Activated B cell treated with CpG ODN at 0.5 μM for 24 hours (primary cell): ENCODE measurements at places on chromosomes 6 and 20.

- DNase-seq = no peak
These were observed 10.9 kb upstream of the GCM1 start for GRCh38 chr6:53159558-53159957.

GRCh38 chr6:105170059-105170458 lies 9.8 kb downstream of the POPDC3 start:
- no peak for DNase-seq

- no peak for DNase-seq
These were observed 107.8 kb upstream of the ESR1 start for GRCh38 chr6:151699719-151700118.

DNA sequence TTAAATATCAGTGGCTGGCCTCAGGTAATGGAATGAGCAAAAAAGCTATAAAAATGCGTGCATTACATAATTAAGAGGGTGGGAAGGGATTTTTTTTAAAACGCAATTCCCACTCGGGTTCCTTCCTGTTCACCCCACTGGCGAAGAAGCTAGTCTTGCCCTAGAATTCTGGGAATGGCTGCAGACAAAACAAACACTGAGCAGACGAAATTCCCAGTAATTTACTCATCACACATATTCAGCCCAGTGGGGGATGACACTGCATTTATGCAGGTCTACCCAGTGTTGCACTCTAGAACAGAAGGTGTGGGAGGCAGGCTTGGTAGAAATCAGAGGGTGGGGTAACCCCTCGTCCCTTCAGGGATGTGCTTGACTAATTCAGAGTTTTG lies 2695.0 kb upstream of the DEFB115 start:
- no peak for DNase-seq

- DNase-seq = no peak
These were observed 6.3 kb downstream of the SGK2 start for GRCh38 chr20:43564993-43565757.

GRCh38 chr6:28898710-28898965 lies 25.1 kb downstream of the TRIM27 start:
- no peak for DNase-seq

DNA sequence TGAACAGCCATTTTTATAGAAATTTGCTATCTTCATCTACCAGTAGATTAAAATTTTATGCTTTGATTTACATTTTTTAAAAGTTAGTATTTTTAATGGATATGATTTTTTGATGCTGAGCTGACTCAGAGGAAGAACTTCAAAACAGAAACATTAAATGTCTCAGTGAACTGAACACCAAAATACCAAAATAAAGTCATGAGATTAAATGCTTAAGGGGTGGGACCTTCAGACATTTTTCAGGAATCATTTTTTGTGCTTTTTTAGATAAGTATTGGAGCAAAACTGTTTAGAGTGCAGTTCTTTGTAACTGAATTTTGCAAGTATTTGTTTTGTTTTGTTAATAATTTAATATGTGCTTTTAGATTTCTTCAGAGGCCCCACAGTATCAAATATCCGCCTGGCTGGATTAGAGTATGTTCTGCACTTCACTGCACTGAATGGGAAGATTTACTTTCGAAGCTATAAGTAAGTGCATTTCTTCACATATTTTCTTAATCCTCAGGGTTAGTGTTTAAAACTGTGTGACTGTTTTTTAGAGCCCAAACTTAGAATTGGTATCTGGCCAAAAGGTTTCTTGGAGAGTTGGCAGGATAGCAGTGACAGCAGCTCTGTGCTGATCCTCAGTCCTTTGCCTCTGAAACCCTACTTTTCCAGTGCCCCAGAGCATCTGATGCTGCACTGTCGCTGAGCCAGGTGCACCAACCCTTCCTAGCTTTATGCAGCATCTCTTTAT lies 33.7 kb downstream of the RPF2 start:
- no peak for DNase-seq

DNA sequence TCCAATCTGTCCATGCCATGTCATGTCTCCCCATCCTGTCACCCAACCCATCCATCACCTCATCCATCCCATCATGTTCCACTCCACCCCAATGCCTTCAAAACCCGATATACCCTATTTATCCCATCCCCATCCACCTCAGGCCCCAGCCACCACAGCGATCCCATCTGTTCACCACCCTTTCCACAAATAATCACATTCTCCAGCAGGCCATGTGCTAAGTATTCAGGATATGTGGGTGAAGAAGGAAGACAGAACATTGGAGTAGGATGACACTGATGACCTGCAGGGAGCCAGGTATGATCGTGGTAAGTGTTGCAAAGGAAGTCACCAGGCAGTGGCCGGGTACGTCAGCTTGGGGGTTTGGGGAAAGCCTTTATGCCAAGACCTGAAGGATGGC lies 48.8 kb downstream of the NPEPL1 start:
- DNase-seq = no peak

GRCh38 chr20:24522452-24523330 lies 53.3 kb downstream of the SYNDIG1 start:
- DNase-seq = no peak

- no peak for DNase-seq
These were observed 475.3 kb upstream of the NRSN1 start for GRCh38 chr6:23650676-23651075.
